ENCODE measurements at places on chromosomes 12 and 14. TPM values are rescaled to one million over a fixed set of nuclear protein-coding genes. Genes with fewer than 3 reads are reported as not detected.

GRCh38 chr12:114690267-114691135 lies 6.5 kb upstream of the TBX3 start:
- DNase-seq = no peak

- no peak for DNase-seq
Measured at GRCh38 chr12:124704619-124705018, 137.2 kb upstream of the NCOR2 start.

DNA sequence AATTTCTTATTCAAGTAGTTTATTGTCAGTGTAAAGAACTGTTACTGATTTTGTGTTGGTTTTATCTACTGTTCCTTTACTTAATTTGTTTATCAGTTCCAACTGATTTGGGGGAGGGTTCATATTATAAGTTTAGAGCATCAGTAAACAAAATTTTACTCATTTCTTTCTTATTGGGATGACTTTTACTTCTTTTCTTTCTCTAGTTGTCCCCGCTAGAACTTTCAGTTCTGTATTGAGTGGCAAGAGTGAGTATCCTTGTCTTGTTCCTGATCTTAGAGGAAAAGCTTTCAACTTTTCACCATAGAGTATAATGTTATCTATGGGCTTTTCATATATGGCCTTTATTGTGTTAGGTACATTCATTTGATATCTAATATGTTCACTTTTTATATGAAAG lies 584.1 kb downstream of the LRFN5 start:
- DNase-seq = no peak

- no peak for DNase-seq
Measured at GRCh38 chr14:103695296-103696069, 19.8 kb downstream of the XRCC3 start.

DNA sequence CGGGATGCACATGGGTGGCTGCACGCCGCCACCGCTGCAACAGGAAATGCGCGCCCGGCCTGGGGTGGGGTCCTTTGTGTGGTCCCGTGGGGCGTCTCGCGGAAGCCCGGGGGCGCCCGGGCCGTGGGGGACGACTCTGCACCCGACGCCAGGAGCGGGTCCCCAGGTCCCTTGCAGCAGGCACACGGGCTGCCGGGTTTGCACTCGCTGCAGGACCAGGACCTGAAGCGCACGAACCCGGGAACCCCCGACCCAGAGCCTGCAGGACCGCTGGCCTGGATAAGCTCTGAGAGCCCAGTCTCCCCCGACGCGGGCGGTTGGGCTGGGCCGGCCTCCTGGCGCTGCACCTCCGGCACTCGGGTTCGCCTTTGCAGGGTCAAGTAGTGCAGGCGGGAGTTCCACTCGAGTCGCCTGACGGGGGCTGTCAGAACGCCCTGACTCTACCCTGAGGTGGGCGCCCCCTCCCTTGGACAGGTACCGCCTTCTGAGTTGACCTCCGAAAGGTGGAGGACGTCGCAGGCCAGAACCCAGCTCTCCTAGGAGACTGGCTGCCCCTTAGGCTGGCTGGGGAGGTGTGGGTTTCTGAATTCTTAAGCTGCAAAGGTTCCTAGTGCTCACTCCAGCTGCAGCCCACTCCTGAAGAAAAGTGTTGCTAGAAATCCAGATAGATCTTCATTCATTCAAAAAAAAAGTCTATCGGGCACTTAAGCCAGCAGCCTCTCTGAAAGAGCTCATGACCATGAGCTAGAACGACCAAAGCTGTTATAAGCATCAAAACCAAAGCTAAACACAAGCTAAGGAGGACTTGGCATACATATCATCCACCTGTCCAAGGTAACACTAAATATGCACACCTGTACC lies 68.0 kb downstream of the RNF34 start:
- peak; percentile 63 for DNase-seq

DNA sequence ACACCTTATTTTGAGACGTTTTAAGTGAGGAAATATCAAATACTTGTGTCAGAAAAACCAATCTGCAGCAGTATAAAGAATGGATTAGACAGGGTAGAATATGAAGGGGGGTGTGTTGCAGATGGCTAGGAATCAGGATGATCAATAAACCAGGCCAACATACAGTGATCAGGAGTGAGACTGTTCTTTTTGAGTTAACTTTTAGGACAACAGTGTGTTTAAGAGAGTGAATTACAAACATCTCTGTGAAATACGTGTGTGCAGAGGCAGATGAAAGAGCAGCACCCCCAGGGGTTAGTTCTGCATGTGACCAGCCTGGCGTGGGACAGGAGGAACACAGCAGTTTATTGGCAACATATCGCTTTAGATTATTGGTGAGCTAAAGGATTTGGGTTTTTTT lies 10.6 kb upstream of the NRDE2 start:
- no peak for DNase-seq

DNA sequence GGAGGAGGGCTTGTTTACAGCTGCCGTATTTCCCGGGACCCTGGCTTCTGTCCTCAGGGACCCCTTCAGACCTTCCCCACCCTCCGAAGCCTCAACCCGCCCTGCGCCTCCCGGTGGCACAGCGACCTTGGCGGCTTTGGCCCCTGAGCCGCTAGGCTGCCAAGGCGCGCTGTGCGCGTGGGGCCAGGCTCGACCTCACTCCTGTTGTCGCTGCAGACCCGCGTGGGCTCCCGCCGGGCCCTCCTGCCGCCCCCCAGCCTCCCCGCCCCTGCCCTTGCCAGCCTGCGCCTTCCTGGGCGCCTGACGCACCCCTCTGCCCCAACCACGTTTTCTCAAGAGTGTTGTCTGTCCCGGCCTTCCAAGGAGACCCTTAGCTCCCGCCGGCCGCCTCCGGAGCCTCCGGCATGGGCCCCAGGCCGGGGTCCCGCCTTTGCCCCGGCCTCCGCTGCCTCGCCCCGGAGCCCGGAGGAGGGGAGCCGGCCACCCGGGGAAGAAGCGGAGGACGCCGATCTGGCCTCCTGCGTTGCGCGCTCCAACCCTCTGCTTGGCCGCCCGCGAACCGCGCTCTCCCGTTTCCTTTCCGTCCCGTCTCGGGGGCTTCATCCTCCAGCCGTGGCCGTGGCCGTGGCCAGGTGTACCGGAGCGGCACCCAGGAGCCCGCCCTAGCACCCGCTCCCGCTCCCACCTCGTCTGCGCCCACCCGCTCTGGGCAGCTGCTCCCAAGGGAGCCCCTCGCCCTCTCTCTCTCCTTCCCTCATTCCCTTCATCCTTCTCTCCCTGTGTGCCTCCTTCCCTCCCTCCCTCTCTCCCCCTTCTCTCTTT lies 19.9 kb downstream of the PPP2R5C start:
- DNase-seq = no peak

GRCh38 chr12:48903982-48904411 lies 21.3 kb downstream of the FKBP11 start:
- DNase-seq = peak; percentile 84

DNA sequence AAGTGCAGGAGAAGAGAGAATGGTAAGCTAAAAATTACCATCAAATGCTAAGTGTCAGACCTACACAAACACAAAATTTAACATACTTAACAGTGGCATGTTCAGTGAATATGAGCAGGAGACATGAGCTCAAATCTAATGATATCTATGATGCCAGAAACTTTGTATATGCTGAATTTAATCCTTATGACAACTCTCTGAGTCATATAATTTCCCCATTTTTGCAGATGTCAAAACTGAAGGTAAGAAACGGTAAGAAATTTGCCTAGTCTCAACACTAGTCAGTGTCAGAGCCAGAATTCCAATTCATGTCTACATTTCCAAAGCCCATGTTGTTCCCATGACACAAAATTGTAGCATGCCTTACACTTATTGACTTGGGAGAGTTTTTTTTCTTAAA lies 375.8 kb downstream of the APAF1 start:
- DNase-seq = no peak

DNA sequence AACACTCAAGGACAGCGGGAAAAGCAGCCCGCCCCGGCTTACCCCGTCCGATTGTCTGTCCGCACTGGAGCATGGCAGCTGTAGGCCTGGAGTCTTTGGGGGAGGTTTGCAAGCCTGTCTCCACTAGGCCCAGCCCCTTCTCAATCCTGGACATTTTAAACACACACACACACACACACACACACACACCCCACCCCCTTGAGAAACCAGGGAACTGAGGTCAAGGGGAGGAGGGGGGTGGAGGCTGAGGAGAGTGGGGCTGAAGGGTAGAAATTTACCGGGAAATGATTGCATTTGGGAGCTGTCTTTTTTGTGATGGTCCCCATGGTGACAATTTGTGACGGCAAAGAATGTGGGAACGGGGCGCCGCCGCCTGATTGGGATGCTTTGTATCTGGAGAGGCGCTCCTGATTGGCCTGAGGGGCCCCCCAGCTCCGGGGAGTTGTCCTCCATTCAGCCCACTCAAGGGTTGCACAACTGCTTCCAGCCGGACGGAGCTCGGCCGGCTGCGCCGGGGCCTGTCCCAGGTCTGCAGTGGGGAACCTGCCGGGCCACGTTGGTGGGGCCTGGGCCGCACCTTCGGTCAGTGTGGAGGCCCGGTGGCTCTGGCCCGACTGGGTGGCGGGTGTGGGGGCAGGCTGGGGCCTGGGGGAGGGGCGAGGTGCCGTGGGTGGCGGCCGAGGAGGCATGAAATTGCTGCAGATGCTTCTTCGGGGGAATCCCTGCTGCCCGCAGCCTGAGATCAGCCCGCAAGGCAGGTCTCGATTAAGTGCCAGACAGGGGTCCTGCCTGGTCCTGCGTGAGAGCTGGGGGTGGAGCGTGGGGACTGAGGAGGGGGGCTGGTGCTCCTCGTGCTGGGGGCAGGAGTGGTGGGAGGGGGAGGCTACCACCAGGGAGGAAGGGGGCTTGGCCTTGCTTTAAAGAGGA lies at the start of gene FAM181A:
FAM181A (plus strand) TSS at position 472 of the 927 bp plus-strand sequence. CDS start 942 bp downstream, outside the sequence.
- DNase-seq = no peak

DNA sequence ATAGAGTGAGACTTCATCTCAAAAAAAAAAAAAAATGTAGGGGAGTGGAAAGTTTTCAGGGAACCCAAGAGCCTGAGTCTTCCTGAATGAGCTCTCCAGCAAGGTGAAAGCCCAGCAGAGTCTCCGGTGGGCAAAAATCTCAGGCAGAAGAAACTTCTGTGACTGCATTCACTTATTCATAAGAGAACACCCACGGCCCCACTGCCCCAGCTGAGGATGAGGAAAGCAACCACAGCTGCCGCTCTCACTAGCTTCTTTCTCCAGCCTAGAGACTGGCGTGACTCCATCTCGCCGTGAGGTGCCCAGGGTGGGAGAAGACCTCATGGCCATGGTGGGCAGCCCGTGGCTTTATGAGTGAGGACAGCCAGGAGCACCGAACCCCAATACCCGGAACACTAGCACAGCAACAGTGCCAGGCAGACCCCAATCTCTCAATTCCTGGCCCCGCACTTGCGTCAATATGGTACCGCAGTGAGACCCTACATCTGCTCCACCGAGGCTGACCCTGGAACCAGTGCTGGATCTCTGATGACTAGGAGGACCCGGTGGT lies 29.7 kb upstream of the DYNC1H1 start:
- no peak for DNase-seq

GRCh38 chr14:99569725-99570543 lies 34.1 kb downstream of the CCDC85C start:
- DNase-seq = no peak

DNA sequence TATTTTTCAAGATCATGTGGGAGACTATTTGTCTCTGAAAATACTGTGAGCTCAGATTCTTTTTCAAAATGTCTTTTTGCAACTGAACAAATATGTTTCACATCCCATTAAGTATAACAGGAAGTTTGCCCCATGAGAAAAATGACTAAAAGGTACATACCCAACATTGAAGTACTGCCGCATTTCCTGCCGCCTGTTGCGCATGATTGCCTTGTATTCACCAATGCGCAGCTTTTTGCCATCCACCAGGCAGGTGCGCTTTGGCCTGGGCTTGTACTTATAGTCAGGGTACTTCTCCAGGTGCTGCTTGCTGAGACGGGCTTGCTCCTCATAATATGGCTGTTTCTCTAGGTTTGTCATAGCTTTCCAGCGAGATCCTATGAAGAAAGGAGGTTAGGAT lies 413.2 kb downstream of the SOX5 start:
- no peak for DNase-seq

DNA sequence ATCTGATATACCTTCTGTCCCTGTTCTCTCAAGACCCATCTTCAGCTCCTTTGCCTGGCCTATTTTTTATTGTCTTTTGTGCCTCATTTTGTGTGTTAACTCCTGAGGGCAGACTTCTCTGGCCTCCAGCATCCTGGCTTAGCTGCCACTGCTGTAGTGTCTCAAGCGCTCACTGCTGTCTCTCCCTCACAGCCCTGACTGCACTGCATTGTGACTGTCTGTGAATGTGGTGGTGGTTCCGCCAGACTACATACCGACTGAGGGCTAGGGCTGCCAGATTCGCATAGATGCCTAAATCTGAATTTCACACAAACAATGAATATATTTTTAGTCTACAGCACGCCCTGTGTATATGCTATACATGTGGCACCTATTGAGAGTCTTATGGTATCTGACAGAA lies 1088.9 kb upstream of the TMEM132C start:
- no peak for DNase-seq

DNA sequence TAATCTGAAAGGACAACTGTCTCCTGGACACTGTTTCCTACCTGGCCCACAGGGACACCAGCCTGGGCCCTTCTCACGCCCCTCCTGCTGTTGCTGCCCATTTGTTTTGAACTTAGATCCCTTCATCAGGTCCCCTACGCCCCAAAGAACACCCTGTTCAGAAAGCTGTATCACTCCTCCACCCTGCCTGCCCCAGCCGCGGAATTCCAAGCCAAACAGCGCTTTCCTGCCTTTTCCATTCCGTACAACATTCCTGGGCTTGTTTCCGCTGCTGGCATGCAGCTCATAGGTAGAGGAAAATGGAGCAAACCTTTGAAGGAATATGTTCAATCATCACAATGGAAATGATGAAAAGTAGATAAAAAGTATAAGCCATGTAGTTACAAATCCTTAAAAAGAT lies 12.8 kb upstream of the GSG1 start:
- DNase-seq = no peak

GRCh38 chr12:6970096-6970527 lies 352 bp downstream of the PHB2 start:
- DNase-seq = no peak

DNA sequence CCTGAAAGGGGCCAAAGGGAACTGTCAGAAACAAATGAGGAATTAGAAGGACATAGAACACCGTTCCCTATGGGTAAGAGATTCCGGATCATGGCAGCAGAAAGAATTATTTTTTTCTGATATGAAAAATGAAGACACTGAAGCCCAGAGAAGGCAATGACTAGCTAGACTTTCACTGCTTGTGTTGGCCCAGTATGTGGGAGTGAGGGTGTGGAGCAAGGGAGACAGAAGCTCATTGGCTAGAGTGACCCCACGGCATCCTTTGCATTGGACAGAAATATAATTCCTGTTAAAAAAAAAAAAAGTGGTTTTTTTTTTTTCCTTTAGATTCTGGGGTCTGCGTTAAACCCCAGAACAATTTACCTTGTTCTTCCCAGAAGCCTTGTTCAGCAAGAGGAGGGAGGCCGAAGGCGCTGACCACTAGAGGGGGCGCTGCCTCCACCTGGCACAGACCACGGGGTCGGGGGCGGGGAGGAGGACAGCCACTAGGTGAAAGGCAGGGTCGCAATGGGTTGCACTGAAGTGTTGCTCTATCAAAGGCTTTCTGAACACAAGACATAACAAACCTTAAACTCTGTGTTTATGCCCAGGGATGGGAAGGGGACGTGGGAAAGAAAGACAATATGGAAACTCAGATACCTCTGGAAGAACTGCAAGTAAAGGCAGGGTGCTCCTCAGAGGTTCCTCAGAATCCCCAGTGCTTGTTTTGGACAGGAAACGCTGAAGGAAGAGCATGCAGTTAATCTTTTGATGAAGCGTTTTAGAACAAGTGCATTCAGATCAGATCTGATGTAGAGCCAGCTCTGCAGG lies 156.8 kb downstream of the KCNA5 start:
- DNase-seq = no peak

Gene INSM2
- not detected for total RNA-seq

Gene CFAP73
- not detected for total RNA-seq

Gene SPIC
- total RNA-seq = not detected

Gene OR4E1
- not detected for total RNA-seq

Gene LALBA
- not detected for total RNA-seq

Gene ARID2
- total RNA-seq = 13.7 TPM

Gene HCAR2
- total RNA-seq = 0.79 TPM

Gene AKAP5
- 0.24 TPM for total RNA-seq

All from right atrium auricular region (tissue), 2 donors.